ENCODE measurements at places on chromosomes 7 and 10.

DNA sequence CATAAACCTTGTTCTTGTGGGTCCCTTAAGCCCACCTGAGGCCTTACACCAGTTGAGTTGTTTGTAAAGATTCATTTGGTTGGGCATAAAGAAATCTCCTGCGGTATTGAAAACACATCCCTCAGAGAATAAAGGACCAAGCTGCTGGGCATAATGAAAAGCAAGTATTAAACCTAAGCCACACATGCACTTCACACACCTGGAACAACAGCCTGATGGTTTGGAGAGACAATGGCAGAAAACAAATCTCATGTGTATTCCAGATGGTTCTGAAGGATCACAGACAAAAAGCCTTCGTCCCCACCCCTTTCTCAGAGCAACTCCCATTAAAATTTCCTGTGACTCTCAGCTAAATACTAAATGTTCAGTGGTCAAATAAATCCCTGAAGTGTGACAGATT lies 44.2 kb downstream of the FEZF1 start:
- DNase-seq: no peak

GRCh38 chr10:58514111-58514770 lies 1.6 kb downstream of the BICC1 start:
- no peak for DNase-seq

DNA sequence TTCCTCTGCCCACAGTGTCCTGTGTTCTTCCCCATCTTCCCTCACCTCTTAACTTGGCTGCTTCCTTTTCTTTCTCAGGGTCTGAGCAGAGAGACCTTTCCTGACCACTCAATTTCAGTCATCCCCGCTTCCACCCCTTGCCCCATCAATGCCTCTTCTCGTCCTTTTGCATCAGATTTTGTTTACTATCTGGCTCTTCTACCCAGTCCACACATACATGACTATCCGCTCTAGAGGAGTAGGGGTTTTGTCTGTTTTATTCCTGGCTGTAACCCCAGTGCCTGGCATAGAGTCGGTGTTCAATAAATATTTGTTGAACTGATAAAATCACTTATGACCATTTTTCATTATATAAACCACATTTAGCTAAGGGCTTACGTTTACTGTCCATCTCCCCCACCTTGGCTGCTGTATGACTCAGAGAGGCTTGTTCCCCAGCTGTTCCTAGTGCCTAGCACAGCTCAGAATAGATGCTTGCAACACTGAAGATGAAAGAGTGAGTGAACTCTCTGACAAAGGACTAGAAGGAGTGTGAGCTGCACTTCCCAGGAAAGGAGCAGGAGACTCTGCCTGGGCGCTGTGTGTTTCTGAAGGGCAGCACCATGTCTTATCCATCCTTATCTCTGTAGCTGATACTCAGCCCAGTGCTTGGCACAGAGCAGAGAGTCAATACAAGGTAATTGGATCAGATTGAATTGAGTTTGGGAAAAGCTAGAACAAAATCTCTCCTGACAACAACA lies 21.9 kb downstream of the ARID5B start:
- no peak for DNase-seq

DNA sequence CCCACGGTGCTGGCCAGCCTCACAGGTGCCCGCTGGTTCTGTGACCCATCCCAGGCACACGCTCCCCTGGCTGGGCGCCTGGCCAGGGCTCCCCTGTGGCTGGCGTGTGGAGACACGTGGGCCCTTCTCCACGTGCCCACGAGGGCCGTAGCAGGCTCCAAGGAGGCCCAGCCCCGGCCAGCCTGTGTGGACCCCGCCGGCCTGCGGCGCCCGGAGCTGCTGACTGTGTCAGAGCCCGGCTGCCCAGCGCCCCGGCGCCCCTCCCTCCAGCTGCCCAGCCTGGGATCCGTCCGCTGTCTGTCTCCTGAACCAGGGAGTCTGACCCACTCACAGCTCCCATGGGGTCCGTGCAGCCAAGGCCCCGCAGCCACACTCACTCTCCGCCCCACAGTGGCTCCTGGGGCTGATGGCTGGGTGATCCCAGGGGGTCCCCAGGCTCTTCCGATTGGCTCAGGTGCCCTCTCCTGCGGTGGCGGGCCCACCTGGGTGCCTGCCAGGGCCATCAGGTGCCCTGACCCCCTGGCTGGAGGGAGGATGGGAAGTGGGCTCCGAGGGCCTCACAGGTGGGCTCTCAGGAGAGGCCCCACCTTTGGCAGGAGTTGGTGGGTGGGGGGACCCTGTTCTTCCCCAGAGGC lies 9.6 kb downstream of the TMEM184A start:
- DNase-seq: no peak

DNA sequence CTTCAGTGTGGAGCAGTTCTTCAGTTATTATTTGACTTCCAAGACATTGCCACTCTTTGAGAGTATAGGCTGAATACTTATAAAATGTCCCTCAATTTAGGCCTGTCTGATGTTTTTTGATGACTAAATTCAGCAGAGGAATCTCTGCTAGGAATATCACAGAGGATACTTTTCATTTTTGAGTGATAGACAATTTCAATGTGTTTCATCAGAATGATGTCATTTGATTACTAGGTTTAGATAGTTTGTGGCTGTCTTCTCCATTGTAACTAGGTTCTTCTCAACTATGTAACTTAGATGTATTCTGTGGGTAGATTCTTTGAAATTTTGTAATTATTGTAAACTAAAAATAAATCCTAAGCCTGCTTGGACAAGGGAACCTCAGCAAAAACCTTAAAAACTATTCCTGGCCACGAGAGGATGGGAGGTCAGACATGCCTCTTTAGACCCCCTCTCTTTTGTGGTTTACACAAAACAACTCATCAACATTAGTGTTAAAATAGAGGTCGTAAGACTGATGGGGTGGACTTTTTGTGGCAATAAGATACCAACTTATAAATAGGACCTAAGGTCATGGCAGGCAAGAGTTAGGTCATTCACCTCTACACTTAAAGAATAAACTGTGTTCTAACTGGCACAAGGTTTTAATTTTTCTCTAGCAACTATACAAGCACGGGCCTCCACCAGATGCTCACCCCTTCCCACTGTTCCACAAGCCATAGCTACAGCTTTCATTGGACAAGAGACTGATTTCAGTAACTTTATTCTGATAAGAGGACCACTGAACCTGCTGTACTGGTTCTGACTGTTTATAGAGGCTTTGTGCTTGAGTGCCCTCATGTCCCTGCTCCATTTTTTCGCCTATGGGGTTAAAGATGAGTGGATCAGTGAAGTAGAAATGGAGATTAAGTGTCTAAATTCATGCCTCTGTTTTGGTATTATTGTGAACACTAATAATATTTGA lies 33.7 kb downstream of the CYP2C8 start:
- DNase-seq: no peak

DNA sequence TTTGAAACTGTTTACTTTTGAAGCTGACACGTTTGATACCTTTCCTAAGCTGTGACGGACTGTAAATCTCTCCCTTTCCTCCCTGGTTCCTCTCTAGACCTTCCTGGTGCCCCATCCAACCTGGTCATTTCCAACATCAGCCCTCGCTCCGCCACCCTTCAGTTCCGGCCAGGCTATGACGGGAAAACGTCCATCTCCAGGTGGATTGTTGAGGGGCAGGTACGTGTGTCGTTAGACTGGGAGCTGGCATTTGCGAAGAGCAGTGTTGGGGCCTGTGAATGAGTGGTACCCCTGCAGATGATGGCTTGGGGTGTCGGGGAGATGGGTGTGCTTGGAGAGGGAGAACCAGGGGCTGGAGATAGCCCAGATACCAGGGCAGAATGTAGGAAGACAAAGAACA lies 602.7 kb upstream of the FOXK1 start:
- DNase-seq: no peak

DNA sequence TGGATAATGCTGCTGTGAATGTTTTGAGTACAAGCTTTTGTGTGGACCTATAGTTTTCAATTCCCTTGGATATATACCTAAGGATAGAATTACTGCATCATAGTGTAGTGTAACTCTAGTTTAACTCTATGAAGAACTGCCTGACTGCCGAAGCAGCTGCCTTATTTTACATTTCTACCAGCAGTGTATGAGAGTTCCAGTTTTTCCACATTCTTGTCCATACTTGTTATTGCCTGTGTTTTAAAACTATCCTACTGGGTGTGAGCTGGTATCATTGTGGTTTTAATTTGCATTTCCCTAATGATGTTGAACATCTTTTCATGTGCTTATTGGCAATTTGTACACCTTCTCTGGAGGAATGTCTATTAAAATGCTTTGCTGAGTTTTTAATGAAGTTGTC lies 15.7 kb downstream of the SEPTIN7 start:
- no peak for DNase-seq

DNA sequence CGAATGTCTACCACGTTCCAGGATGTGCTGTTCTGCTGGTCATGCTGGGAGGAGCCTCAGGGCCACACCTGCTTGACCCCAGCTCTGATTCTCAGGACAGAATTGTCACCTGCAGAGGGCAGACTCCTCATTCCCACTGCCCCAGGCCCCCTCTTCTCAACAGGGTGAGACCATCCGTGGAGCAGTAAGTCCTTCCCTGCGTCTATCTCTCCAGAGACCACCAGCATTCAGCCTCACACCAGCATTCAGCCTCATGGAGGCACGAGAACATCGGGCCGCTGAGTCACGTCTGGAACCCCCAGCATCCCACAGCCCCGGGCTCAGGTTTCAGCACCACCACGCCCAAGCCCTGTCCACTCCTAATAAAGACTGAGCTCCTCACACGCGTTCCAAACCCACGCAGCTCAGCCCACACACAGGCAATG lies 273.4 kb downstream of the DIP2C start:
- no peak for DNase-seq

- no peak for DNase-seq
These were observed 5.6 kb downstream of the IL6 start for GRCh38 chr7:22732556-22733126.

Data from H1 (cell line).